ENCODE measurements at places on chromosomes 2 and 18. TPM values are rescaled to one million over a fixed set of nuclear protein-coding genes. Genes with fewer than 3 reads are reported as not detected.

The RAPGEF4 gene
- 1.8 TPM for total RNA-seq

The GKN1 gene
- not detected for total RNA-seq

The ABCB11 gene
- not detected for total RNA-seq

The CNTNAP5 gene
- total RNA-seq = not detected

The HOXD1 gene
- not detected for total RNA-seq

The CFC1 gene
- not detected for total RNA-seq

The IL1A gene
- total RNA-seq = not detected

The DCDC2C gene
- total RNA-seq = not detected

The CHMP1B gene
- total RNA-seq = 25.6 TPM

The STRN gene
- 5.1 TPM for total RNA-seq

The SLC9A2 gene
- total RNA-seq = not detected

The CELF4 gene
- not detected for total RNA-seq

The SKOR2 gene
- not detected for total RNA-seq

The MAB21L4 gene
- not detected for total RNA-seq

The TNS1 gene
- total RNA-seq = 18.3 TPM

The STPG4 gene
- total RNA-seq = not detected

The CHRNA1 gene
- 0.15 TPM for total RNA-seq

The ACTR3 gene
- 157 TPM for total RNA-seq

The CDKL4 gene
- not detected for total RNA-seq

The THSD7B gene
- not detected for total RNA-seq

The DUSP11 gene
- total RNA-seq = 20.8 TPM

The GPR45 gene
- not detected for total RNA-seq

The GALR1 gene
- total RNA-seq = not detected

The PLEKHH2 gene
- 1.2 TPM for total RNA-seq

The NOSTRIN gene
- not detected for total RNA-seq

The GPAT2 gene
- 2.5 TPM for total RNA-seq

The CHRNG gene
- not detected for total RNA-seq

The CCDC138 gene
- 3.9 TPM for total RNA-seq

The TSPYL6 gene
- total RNA-seq = not detected

The ICA1L gene
- 3.1 TPM for total RNA-seq

The EMX1 gene
- not detected for total RNA-seq

The ACOXL gene
- total RNA-seq = not detected

The HEATR5B gene
- 10.0 TPM for total RNA-seq

The PROKR1 gene
- total RNA-seq = not detected

The ABCB6 gene
- total RNA-seq = 15.5 TPM

The SERPINB13 gene
- total RNA-seq = not detected

The CBLN2 gene
- not detected for total RNA-seq

The FSIP2 gene
- under 0.01 TPM for total RNA-seq

The HOXD4 gene
- not detected for total RNA-seq

The CXCR1 gene
- total RNA-seq = not detected

The THAP4 gene
- total RNA-seq = 49.8 TPM

The FIGN gene
- 0.74 TPM for total RNA-seq

The ATP6V1C2 gene
- not detected for total RNA-seq

The UGT1A8 gene
- total RNA-seq = not detected

The CEP192 gene
- total RNA-seq = 20.7 TPM

The GREB1L gene
- total RNA-seq = 0.30 TPM

The POMC gene
- 4.0 TPM for total RNA-seq

The CD28 gene
- not detected for total RNA-seq

The TRIM54 gene
- not detected for total RNA-seq

The TBR1 gene
- not detected for total RNA-seq

The ACVR2A gene
- 5.1 TPM for total RNA-seq

The TEKT4 gene
- not detected for total RNA-seq

Measured in bronchus fibroblast of lung (primary cell).